ENCODE measurements at places on chromosomes 12 and 14.
A peak's percentile ranks its signal among the peaks of the same experiment; 100 is the strongest.

- DNase-seq, result peak; percentile 57
Observed at GRCh38 chr12:92466391-92467305, 236.1 kb upstream of the PLEKHG7 start.

GRCh38 chr12:124921200-124922031 lies 7.0 kb upstream of the UBC start:
- DNase-seq, result no peak

DNA sequence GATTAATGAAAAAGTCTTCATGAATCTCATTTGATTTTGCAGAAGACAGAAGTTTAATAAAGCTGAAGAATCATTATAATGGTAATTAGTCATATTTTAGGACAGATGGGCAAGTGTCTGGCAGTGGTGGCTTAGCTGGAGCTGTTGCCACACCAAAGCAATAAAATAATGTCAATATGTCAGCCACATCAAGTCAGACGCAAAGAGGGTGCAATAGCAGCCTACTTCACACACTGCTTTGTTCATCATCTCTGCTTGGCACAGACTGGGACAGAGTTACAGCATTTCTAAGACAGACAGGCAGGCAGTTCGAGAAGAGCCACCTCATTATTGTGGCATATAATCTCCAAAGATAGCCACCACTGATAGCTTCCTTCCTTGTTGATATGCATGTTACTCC lies 16.9 kb upstream of the KRR1 start:
- peak; percentile 62 for DNase-seq

DNA sequence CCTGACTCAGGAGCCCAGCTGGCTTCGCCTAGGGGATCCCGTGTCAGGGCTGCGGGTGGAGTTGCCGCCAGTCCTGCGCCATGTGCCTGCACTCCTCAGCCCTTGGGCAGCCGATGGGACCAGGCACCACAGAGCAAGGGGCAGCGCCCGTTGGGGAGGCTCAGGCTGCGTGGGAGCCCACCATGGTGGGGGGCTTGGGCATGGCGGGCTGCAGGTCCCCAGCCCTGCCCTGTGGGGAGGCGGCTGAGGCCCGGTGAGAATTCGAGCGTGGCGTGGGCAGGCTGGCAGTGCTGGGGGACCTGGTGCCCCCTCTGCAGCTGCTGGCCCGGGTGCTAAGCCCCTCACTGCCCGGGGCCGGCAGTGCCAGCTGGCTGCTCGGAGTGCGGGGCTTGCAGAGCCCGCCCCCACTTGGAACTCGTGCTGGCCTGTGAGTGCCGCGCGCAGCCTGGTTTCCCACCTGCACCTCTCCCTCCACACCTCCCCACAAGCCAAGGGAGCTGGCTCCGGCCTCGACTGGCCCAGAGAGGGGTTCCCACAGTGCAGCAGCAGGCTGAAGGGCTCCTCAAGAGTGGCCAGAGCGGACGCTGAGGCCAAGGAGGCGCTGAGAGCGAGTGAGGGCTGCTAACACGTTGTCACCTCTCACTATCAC lies 135.1 kb upstream of the SEL1L start:
- DNase-seq, result no peak

DNA sequence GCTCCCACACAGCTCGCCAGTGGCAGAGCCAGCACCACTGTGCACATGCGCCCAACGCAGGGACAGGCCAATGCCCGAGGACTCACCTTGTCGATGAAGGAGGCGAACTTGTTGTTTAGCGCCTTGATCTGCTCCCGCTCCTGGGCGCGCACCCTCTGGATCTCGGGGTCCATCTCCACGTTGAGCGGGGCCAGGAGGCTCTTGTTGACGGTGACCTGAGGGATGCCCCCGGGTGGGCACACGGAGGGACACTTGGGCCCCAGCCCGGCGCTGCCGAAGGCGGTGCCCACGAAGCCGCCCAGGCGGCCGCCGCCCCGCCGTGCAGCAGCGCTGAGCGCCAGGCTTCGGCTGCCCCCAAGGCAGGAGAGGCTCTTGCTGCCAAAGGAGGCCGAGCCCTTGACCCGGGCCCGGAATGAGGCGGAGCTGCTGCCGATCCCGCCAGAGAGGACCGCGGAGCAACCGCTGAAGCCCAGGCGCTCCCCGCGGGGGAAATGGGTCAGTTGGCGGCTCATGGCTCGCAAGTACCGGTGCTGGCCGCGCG lies at the start of gene KRT72:
TSS of gene KRT72 (minus strand) at position 523 of the 541 bp plus-strand sequence. CDS start at position 512, 11 bp downstream.
- no peak for DNase-seq

GRCh38 chr12:125871811-125872594 lies 806.8 kb downstream of the AACS start:
- no peak for DNase-seq

DNA sequence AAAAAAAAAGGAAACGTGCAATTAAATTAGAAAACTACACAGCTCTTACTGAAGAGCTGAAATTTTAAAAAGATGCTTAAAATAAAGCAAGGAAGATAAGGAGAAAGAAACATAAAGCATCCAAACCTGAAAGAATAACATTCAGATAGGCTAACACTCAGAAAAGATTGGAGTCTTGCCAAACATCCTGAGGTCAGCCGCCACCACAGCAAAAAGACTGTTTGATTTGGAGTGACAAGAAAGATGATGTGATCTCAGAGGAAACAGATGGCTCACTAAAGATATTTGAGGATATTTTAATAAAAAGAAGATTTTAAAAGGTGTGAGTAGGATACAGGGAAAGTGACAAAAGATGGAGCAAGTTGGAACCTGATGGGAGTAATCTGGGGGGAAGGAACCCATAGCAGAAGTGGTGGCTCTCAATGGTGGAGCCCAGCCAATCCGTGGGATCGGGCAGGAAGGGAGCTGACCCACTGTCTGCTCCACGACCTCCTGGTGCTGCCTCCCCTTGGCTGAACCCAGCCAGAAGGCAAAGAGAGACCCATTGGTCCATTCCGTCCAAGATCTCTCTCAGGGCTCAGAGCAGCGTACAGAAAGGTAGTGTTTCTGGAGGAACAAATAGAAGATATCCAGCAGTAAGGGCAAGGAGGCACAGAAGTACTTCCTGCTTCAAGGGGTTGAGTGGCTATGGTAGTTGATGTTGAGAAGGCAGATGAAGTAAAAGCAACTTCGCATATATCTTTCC lies 469.6 kb downstream of the RGS6 start:
- no peak for DNase-seq

DNA sequence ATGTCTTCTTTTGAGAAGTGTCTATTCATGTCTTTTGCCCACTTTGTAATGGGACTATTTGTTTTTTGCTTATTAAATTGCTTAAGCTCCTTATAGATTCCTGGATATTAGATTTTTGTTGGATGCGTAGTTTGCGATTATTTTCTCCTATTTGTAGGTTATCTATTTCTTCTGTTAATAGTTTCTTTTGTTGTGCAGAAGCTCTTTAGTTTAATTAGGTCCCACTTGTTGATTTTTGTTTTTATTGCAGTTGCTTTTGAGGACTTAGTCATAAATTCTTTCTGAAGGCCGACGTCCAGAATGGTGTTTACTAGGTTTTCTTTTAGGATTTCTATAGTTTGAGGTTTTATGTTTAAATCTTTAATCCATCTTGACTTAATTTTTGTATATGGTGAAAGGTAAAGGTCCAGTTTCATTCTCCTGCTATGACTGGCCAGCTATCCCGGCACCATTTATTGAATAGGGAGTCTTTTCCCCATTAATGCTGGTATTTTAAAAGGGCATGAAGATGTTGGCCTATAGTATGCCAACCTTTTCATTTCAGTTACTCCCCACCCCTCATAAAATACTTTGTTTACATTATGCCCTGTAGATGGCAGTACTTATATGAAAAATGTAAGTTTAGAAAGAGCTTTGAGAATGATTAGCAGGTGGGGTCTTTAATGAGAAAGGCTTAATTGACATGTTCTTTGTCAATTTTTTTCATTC lies 62.9 kb upstream of the PSMA6 start:
- DNase-seq, result peak; percentile 46

- DNase-seq, result no peak
Observed at GRCh38 chr12:47397664-47398281, 308.1 kb downstream of the RPAP3 start.
